ENCODE measurements at places on chromosomes 5 and 9.
A peak's percentile ranks its signal among the peaks of the same experiment; 100 is the strongest.

DNA sequence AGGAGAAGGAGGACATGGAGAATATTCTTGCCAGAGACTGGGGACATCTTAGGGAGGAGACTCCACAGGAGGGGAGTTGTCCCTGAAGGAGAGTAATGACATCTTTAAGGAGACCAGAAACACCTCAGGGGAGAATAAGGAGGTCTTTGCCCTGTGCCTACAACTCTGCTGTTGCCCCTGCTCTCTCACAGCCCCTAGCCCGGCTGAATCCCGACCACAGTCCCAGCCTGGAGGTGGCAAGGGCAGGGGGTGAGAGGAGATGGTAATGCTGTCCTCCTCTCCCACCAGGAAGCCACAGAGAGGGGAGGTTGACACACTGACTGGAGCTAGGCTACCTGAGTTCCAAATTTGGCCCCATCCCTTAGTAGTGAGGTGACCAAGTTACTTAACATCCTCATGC, 30.2 kb upstream of the ENHO start:
- no peak for DNase-seq

DNA sequence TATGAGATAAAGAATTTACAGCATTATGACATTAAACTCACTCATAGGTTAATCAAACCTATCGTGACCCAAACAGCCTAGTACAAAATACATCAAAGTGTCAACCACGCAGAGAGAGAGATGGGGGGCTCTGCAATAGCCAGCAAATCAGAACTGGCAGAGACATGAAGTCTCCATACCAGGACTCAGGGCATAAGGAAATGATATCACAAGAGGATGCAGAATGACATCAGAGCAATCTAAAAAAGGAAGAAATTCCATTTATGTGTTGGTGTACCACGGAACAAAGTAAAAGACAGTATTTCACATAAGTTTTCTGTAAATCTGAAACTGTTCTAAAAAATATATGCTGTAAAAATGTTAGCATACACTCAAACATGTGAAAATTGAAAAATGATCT, 24.6 kb downstream of the BICD2 start:
- no peak for DNase-seq

DNA sequence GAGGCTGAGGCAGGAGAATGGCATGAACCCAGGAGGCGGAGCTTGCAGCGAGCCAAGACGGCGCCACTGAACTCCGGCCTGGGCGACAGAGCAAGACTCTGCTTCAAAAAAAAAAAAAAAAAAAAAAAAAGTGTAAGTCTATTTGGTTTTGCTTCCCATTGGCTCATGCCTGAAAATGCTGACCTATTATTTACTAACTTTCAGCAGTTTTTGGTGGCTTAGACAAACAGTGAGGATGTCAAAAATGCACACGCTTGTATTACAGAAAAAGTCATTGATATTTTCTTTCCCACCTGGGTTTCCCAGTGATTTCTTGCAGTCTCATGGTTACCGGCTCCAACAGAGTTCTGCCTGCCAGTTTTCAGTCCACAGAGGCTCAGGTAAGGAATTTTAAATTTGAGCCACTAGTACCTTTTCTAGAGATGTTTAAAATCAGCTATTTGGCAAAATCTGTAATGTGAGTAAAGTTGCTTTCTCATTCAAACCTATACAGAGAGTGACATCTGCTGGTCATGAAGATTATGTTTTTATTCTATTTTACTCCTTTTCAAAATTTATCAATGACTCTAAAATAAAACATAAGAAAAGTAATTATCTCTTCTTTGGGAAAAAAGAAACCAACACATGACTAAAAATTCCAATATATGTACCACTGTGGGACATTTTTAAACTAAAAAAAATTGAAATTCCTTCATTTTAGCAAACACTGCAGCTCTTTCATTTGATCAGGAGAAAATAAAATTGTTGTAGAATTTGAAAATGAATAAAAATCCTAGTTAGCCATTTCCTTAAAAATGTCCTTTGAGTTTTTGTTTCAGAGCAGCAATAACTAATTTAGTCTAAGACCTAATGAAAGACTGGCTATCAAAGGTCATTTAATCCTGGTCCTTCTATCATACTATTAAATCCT, 8.8 kb downstream of the FAM200C start:
- peak; percentile 52 for DNase-seq

DNA sequence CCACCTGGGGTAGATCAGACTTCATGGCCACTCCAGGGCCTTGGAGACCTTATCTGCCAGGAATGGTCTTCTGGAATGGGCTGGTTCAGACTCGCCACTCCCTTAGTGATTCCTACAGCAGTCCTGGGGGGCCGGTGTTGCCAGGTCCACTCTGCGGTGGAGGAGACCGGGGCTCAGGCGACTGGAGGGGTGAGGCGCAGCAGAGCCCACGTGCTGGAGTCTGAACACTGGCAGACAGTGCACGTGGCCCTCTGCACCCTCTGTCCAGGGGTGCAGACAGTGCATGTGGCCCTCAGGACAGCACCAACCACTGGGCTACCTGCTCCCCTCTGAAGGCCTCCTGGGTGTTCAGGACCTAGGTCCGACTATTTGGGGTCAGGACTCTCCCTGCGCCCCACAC, 94.8 kb upstream of the PHYKPL start:
- DNase-seq: no peak
